ENCODE measurements at places on chromosomes 4 and X.

GRCh38 chrX:141839856-141840255 lies 1.7 kb downstream of the MAGEC3 start:
- DNase-seq = no peak

- no peak for DNase-seq
Observed at GRCh38 chr4:54800831-54801530, 143.2 kb downstream of the KIT start.

GRCh38 chrX:110401135-110401534 lies 42.5 kb downstream of the RTL9 start:
- DNase-seq = no peak

DNA sequence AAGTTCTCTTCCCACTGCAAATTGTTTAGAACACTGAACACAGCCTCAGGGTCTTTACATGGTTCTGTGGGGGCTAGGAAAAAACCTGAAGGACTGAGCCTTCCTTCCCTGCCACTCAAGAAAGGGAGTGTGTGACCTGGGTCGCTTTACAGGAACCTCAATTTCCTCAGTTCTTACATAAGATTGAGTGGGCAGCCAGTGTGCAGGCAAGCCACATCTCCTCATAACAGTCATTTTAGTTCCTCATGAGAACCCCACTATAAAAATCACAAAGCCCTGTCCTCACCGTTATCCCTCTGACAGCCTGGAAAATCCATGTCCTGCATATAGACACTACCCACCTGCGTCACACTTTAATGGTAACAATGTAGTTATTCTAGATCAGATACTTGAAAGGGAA lies 2.1 kb upstream of the ETDC start:
- DNase-seq = no peak

GRCh38 chr4:77777135-77777807 lies 41.9 kb downstream of the CNOT6L start:
- no peak for DNase-seq

- DNase-seq = no peak
Observed at GRCh38 chrX:137052643-137053235, 18.9 kb upstream of the GPR101 start.

DNA sequence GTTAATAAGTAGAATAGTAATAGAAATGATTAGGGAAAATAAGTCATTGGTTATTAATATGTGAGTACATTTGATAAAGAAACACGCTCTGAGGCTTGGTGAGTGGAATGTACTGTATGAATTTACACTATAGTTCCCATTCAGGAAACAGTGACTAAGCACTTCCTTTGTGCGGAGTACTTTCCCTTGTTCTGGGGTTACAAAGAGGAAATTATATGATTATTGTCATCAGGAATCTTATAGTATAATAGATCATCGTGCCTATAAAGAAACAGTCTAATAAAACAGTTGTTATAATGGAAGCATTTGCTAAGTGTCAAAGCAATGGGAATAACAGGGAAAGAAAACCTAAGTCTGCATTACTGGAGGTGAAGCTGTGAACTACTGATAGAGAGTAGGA lies 138.0 kb downstream of the RPA4 start:
- no peak for DNase-seq

GRCh38 chr4:105966051-105966450 lies 70.8 kb downstream of the NPNT start:
- no peak for DNase-seq

DNA sequence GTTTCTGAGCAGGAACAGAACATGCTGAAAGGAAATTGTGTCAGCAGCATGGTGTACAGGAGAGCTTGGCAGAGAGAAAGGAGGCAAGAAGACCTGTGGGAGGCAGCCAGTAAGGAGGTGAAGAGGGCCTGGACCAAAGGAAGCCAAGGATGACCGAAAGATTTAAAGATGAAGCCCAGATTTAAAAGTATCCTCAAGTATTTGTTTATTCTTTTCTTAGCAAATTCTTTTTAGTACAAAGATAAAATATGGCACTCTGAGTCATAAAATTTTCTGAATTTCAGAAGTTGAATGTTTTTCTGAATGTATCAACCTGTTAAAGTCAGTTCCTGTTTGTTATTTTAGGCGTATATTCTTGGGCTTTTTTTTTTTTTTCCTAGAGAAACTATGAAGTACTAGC lies 3.5 kb downstream of the PKD2 start:
- no peak for DNase-seq

GRCh38 chr4:144868309-144868708 lies 222.4 kb downstream of the HHIP start:
- DNase-seq = no peak

- no peak for DNase-seq
Observed at GRCh38 chr4:2660596-2661211, 95.4 kb downstream of the TNIP2 start.

- no peak for DNase-seq
Observed at GRCh38 chr4:140579278-140579677, 10.5 kb upstream of the UCP1 start.

DNA sequence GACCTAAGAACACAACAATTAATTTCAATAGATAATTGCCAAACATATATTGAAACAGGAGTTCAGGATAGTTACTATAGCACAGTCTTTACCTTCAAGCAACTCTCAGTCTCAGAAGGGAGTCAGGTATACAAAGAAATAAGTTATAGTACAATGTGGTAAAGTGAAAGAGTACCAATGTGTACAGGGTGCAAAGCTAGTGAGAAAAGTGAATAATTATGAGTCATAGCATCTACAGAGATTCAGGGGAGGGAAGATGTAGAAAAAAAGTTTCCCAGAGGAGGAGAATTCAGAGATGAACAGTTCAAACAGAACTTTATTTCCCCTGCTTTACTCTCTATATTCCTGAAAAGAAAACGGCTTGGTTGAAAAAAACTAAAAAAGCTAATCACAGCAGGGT lies 22.7 kb upstream of the DKK2 start:
- no peak for DNase-seq
